IPS-NIHi11 (cell line): ENCODE measurements at places on chromosomes 13 and 19.

GRCh38 chr13:44903574-44903985 lies 85.7 kb downstream of the NUFIP1 start:
- DNase-seq, result no peak

- DNase-seq, result no peak
These were observed 521 bp upstream of the ZNF665 start for GRCh38 chr19:53193535-53194222.

- peak; percentile 31 for DNase-seq
These were observed 692 bp downstream of the RGS9BP start for GRCh38 chr19:32676186-32676894.

DNA sequence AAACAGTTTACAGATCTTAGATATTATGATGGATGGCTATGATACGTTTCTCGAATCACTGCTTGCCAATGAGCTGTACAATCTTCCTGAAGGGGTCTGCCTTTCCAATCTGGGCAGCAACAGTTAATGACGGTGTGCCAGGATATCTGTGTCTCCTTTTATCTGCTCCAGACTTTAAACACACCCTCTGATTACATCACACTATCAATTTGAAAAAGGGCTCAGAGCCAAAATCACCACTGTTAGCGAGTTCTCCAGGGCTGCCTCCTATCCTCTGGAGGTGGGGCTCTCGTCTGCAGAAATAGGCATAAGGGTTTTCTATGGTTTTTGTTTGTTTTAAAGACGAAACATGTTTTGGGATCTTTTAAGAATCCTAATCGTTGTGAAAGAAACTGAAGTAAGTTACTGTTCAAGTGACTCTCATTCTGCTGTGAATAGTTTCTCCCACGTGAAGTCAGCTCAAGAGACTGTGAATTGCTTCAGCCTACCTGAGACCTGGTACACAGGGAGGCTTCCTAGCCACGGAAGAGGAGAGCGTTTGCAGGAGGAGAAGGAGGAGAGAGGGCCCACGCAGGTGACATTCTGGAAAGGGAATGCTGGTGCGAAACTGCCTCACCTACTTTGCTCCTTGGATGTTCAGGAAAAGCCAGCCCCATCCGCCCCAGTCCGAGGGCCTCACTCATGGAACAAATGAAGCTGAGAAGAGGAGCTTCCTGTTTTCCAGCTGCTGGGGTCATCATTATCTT lies 15.2 kb upstream of the GJA3 start:
- DNase-seq, result no peak

DNA sequence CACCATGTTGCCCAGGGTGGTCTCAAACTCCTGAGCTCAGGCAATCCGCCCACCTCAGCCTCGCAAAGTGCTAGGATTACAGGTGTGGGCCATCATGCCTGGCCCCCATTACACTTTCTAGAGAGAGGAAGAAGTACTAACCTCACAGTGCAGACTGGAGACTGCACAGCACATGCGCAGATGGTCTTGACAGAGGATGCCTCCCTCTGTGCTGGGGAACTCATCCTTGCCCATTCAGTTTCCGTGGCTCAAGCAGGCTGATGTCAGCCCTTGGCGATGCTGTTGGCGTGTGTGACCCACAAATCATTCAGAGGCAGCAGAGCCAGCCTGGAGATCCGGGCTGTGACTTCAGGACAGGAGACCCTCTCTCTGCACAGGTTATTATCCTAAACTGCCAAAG lies 14.6 kb upstream of the FFAR2 start:
- no peak for DNase-seq

GRCh38 chr19:7916103-7916954 lies 1.7 kb downstream of the TGFBR3L start:
- peak; percentile 68 for DNase-seq

GRCh38 chr19:19335408-19336158 lies 15.0 kb downstream of the MAU2 start:
- no peak for DNase-seq

GRCh38 chr13:95354156-95354555 lies 52.9 kb upstream of the ABCC4 start:
- DNase-seq, result no peak

- no peak for DNase-seq
These were observed 457.6 kb upstream of the SLC10A2 start for GRCh38 chr13:103523858-103524257.

GRCh38 chr13:32585550-32586079 lies 637 bp upstream of the PDS5B start:
- peak; percentile 26 for DNase-seq

DNA sequence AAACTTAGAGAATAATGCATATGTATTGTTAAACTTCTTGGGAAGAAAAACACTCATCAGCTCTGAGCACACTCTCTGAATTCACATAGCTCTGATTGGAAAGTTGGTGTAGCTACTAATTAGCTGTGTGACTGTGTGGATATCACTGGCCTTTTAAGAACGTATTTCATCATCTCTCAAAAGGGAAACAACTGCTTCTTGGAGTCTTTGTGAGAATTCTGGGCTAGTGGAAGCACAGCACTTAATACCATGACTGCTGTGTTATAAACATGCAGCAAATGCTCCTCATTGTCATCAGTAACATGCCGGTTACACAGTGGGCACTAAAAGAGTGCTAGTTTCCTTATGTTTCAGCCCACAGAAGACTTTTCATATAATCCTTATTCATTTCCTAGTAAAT lies 220.9 kb upstream of the CSNK1A1L start:
- DNase-seq, result no peak

DNA sequence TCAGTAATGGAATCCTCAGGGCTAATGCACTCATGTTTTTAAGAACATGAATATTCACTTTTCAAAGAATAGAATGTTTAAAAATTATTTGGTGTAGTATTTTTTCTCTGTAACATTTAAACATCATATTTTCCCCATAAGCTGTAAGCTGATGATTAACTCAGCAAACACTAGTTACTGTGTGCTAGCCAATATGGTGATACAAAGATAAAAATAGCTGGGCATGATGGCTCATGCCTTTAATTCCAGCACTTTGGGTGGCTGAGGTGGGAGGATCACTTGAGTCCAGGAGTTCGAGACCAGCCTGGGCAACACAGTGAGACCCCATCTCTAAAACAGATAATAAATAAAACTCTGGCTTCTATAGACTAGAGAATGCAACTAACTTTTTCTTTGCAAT lies 13.2 kb downstream of the RNF17 start:
- no peak for DNase-seq

- DNase-seq, result peak; percentile 39
These were observed at the start of gene CYP4F3 for GRCh38 chr19:15640294-15640903. Gene CYP4F3 (plus strand): TSS chr19:15640897. CDS start chr19:15641416, 519 bp downstream.
